T-helper 9 cell (primary cell): ENCODE measurements at places on chromosomes 6 and 20.

- no peak for DNase-seq
Measured at GRCh38 chr20:55582498-55582897, 422.8 kb downstream of the CBLN4 start.

DNA sequence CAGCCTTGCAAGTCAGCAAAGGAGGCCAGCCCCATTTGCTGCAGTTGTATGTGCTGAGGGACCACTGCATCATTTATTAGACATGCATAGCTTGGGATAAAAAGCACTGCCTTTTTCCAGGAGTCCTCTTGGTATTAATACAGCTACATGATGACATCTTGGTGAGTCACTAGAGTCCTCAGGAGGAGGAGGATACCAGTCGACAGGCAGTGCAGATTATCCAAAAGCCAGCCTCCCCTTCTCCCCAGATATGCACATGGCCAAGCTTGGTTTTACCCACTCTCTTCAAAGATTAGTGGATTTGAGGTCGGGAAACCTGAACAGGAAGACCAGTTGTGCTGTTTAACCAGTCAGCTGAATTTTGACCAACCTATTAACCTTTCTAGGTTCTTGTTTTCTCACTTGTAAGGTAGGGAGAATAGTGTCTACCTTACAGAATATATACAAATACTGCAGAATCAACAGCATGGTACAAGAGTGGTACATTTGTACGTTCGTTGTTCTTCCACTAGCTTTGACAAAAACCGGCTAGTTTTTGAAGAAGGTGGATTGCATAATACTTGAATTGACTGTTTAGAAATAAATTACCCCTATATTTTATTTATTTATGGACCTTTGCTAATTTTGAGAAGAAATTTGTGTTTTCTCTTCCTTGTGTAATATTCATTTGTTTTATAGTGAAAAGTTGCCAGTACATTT, 31.9 kb downstream of the VAPB start:
- DNase-seq = no peak

GRCh38 chr6:33204415-33205190, at the start of gene HSD17B8:
HSD17B8 (plus strand) TSS chr6:33204655; CDS start chr6:33204669, 14 bp downstream.
- peak; percentile 85 for DNase-seq

- no peak for DNase-seq
Measured at GRCh38 chr6:84062519-84063154, 29.1 kb downstream of the MRAP2 start.

GRCh38 chr6:75145211-75145610, 60.6 kb downstream of the COL12A1 start:
- no peak for DNase-seq
